ENCODE measurements at places on chromosomes 2 and 18. TPM values are rescaled to one million over a fixed set of nuclear protein-coding genes. Genes with fewer than 3 reads are reported as not detected.

DNA sequence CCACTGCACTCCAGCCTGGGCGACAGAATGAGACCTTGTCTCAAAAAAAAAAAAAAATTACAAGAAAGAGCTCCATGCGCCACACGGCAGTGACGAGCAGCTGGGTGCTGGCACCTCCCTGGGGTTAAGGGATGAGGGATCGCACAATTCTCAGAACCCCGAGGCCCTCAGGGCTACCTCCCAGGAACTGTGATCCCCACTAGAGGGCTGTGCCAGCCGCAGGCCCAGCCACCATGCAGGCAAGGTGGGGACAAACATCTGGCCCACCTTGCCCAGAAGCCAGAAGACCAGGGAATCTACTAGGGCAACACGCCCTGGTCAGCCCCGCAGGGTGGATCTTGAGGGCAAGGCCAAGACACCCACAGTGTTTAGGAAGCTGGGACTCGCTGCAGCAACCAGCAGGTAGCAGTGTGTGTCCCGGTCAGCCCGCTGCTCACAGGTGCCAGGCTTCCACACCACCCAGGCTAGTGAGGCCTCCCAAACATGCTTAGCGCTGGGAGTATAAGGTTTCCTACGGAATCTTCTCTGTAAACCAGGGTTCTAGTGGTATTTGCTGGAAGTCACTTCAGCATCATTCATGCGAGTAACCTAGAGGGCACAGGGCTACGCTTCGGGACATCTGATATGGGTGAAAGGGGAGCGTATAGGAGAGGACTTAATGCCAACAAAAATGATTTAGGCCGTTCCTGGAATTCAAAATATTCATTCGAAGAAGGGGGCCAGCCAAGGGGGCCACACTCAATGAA is 6.7 kb downstream of the SAG start:
- no peak for DNase-seq

The FHOD3 gene
- total RNA-seq = 29.0 TPM

- no peak for DNase-seq
These were observed 5.1 kb downstream of the DLX2 start for GRCh38 chr2:172097557-172098131.

DNA sequence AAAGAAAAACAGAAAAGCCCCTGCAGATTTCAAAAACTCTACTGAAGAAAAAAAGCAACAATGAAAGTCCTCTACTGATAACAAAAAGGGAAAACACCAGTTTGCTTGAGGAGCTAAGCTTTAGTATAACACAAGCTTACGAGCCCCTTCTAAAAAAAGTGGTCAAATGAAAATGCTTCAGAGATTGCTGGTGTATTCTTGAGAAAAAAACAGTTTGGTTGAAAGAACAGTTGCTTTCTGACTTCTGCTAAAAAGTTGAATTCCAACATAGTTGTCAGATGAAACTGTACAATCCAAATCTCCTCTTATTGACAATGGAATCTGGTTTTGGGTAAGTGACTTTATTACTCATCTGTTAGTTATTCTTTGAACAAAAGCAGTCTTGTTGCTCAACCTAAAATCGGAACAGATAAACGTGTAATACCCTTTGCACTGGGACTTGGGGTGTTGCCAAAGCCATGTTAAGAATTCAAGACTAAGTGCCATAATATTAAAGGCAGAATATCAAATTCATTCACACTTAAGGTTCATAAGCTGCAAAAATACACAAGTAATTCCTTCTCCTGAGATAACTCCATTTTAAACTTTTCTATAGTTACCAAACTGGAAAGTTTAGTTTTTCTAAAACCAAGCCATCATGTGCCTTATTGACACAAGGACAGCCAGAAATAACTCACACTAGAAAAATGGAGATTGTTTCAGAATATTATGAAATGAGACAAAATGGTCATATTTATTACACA is 45.3 kb upstream of the SPAG16 start:
- no peak for DNase-seq

DNA sequence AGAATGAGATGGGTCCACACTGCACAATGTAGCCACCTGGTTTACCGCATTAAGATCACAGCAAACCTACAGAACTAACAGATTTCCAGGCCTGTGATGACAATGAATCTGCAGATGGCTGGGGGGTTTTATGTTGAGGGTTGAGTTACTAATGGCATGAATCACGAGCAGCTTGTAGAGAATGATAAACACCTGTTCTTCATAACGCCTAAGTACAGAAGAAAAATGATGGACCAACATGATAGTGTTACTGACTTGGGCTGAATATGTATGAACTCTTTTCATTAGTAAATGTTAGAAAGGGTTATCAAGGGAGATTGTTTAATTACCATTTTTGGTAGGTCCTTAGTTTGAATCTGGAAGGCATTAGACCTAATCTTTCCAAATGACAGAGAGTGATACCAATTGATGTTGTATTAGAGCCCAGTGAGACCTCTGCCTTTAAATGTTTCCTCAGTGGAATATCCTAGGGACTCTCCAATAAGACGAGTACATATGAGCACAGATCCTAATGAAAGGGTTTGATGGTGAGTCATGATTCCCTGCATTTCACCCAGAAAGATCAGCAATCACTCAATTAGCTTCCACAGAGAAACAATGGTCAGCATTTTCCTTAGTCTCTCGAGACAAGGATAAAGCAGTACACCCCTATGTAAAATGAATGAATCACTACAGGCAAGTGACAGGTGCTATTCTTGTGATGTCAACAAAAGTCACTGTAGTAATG is 243.8 kb downstream of the DLGAP1 start:
- no peak for DNase-seq

DNA sequence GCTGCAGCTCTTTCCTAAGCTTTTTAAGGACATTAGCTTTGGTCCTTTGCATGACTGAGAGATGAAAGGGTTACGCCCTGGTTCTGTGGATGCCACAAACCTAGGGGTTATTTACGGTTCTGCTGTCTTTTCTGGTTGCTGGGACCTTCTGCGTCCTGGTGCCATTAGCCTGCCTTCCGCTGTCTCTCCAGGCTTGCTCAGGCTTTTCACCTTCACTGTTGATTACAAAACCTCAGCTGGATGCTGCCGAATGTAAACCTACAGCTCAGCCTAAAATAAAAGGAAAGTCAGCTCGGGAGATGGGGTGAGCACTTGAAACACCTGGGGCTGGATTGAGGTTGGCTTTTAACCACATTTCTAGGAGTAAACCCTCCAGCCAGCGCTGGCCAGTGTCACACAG is 130.9 kb upstream of the ARHGAP28 start:
- DNase-seq = no peak

The SH3RF3 gene
- total RNA-seq = 0.84 TPM

The FIGN gene
- 58.1 TPM for total RNA-seq

The REG3A gene
- not detected for total RNA-seq

DNA sequence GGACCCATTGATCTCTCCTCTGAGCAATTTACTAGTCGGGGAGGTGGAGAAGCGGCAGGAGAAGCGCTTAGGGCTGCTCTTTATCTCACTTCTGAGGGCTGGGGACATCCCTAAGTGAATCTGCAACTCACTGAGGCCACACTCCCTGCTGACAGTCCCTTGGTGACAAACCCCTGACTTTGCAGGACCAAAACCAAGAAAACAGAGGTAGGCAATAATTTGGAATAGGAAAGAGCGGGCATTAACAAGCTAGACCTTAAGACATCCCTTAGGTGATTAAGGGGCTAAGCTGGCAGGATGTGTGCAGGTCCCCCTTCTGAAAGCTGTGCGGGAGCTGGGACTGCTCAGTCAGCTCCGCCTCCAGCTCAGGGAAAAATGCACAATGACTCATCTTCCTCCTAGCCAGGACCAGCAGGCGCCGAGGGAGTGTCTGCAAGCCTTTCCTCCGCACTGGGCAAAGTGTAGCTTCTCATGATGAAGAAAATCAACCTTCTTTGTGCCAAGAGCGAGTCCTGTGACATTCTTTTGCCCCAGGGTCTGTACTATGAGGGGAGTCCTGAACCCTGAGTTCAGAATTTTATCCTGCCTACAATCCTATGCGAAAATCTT is 63.3 kb downstream of the BOD1L2 start:
- DNase-seq = peak; percentile 6

GRCh38 chr2:208978946-208979345 is 444.9 kb upstream of the MAP2 start:
- no peak for DNase-seq

GRCh38 chr2:174599310-174599921 is 1.8 kb upstream of the WIPF1 start:
- DNase-seq = no peak

DNA sequence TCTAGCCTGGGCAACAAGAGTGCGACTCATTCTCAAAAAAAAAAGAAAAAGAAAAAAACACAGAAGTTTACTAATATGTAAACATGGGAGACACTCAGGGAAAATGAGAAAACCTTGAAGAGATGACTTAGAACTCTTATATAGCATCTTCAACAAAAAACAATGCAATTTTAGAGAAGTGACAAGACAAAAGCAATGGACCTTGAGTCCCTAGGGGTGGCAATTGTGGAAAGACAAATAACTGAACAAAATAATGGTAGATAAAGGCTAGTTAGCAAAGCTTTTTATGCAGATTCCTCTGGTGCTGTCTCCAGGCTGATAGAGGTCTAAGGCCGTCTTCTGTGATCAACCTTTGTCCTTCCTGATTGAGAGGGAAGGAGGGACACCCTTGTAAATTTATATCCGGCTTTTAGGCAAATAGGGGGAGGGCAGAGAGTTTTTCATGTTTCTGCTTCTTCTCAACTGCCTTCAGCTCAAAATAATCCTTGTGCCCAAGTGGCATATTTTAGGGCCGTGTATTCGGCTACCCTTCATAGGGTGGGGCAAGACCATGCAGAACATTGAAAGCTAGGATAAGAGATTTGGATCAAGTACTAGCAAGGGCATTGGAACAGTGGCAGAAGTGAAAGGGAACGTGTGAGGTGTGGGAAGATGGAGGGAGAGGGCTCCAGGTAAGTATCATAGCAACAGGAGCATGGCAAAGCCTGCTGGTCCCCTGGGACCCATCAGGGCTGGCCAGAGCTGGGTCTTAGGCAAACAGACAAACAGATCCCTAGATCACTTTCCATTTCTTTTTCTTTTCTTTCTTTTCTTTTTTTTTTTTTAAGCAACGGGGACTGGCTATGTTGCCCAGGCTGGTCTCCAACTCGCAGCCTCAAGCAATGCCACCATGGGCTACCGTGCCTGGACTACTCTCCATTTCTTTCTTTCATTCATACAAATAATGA is 116.2 kb upstream of the STPG4 start:
- DNase-seq = no peak

The SEMA4F gene
- 11.0 TPM for total RNA-seq

The ABCG8 gene
- total RNA-seq = not detected

The DCTN1 gene
- 202 TPM for total RNA-seq

DNA sequence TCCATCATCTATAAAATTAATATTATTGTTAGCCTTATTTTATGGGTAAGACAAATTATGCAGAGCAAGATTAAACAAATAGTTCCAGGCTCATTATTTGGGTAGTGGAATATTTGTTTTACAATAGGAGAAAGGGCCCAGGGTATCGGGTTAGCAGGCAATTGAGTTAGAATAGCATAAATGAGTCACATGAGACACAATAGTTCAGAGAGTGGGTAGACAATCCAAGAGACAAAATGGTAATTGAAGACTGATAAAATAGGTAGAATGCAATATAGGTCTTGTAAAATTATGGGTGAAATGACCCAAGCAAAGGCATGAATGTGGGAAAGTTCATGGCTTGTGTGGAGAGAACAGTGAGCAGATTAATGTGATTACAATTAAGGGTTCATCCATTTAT is 790.9 kb upstream of the GCFC2 start:
- DNase-seq = no peak

GRCh38 chr2:163182764-163183354 is 344.3 kb upstream of the KCNH7 start:
- DNase-seq = no peak

DNA sequence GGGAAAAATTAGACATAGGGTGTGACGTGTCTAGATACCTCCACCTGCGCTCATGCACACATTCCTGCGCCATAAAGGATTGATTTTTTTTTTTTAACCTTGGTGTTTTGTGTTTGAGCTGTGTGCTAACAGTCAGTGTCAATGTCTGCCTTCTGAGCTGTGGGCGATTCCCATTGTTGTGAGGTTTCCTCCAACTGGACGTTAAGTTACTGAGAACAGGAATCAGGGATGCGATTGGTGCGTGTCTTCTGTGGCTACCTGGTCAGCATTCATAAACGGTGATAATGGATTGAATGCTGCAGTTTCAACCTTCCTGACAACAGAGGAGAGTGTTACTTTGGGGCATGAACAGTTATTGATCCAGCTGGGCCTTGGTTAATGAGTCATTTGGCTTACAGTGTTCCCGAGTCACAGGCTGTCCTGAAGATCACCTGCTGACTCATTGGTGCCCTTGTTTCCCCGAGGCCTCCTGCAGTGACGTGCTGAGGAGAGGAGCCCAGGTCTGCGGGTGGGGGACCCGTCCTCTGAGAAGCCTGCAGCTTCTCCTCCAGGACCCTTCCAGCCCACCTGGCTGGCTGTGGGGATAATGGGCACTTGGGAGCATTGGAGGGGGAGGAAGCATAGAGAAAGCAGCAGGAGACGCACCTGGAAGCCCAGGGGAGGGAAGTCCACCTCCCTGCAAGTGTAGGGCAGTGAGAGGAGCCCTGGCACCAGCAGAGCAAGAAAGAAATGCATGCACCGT is 25.8 kb upstream of the CABYR start:
- no peak for DNase-seq

The CD302 gene
- total RNA-seq = 1.0 TPM

The PRSS56 gene
- 52.4 TPM for total RNA-seq

DNA sequence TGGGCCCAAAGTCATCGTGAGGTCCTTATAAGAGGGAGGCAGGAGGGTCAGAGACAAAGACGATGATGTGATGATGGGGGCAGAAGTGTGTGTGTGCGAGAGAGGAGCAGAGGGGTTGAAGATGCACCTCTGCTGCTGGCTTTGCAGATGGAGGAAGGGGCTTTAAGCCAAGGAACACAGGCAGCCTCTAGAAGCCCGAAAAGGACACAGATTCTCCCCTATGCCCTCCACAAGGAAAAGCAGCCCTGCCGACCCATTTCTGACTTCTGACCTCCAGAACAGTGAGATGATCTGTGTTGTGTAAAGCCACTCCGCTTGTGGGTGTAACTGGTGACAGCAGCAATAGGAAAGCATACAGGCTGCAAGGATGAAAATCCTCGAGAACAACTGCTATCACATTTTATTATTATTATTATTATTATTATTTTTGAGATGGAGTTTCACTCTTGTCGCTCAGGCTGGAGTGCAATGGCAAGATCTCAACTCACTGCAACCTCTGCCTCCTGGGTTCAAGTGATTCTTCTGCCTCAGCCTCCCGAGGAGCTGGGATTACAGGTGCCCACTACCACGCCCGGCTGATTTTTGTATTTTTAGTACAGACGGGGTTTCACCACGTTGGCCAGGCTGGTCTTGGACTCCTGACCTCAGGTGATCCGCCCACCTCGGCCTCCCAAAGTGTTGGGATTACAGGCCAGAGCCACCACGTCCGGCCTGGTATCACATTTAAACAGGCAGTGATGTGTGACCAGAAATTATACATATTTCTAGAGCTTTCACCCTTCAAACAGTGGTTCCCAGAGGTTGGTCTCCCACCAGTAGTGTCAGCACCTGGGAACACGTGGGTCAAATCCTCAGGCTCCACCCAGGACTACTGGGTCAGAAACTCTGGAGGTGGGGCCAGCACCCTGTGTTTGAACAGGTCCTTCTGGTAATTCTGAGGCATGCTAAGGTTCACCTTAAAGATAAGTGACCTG is 170.5 kb downstream of the TGIF1 start:
- no peak for DNase-seq

GRCh38 chr18:43665105-43665788 is 388.0 kb upstream of the SYT4 start:
- no peak for DNase-seq
